ENCODE measurements at places on chromosomes 16 and 17. TPM values are rescaled to one million over a fixed set of nuclear protein-coding genes. Genes with fewer than 3 reads are reported as not detected.

DNA sequence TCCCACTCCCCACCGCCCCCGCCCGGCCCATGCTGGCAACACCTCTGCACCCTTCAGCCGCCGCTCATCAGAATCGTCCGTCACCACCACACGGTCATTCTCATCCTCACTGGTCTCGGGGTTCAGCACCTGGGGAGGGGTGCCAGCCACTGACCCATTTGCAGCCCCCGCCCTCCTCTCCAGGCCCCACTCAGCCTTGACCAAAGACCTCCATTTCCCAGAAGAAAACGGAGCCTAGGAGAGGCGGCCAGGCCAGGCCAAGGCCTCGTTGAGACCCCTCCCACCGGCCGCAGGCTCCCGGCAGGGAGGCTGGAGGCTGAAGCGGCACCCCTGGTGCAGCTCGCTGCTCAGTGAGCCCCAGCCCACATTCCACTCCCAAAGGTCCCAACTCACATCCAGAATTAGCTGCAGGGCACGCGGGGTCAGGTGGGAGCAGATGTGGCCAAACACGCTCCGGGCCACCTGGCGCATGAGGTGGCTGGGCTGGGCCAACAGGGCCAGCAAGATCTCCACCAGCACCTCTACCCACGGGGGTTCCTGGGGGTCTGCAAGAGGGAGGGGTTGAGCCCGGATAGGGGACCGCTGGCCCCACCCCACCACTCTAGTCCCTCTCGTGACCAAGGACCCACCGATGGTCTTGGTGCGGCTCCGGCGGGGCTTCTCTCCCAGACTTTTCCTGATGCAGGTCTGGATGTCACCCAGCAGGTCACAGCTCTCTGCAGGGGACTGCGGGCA lies 9.8 kb downstream of the MYBBP1A start:
- H3K36me3 ChIP-seq, result peaks cover 24% of the 10 kb centered on the region
- no peaks in the 10 kb centered on the region for H3K4me1 ChIP-seq
- H3K4me3 ChIP-seq, result no peak overlapping the region

Gene OTOP3
- 2.3 TPM for total RNA-seq

DNA sequence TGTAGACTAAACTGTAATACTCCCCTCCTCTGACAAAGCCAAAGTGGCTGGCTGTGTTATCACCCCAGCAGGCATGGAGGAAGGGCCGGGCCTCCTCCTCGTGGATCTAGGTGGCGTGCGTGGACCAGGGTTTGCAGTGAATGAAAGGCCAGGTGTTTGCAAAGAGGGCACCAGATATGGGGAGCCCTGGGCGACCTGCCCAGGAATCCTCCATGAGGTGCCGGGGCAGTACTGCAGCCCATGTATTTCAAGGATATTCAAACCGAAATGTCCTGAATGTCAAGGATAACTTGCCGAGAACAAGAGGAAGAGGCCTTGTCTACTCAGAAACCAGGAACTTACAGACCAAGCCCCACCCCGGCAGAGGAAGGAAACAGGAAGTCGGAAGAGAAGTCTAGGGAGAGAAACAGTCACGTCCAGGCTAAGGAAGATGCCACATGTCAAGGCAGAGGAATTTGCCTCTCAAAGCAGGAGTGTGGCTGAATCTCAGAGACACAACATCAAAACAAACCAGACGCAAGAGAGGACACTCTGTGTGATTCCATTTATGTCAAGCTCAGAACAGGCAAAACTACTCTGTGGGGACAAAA lies 13.7 kb upstream of the OSGIN1 start:
- no peaks in the 10 kb centered on the region for H3K36me3 ChIP-seq
- H3K27ac ChIP-seq, result no peak overlapping the region
- no peak overlapping the region for H3K4me3 ChIP-seq
- no peaks in the 10 kb centered on the region for H3K27me3 ChIP-seq
- DNase-seq, result no peak

DNA sequence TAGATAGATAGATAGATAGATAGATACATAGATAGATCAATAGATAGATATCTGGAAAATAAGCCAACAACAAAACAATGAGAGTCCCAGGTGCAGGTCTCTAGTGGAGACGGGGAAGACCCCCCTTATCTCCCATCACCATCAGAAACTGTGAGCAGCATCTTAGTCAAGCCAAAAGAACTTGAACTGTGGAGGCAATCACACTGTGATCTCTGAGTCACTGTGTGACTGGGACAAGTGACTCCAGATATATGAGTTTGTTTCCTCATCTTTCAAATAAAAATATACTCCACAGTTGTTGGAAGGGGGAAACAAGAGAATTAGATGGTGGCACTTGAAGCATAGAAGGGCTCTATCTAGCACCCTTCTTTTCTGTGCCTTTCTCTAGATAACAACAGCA lies 42.1 kb downstream of the NOG start:
- H3K27ac ChIP-seq, result no peak overlapping the region
- H3K4me3 ChIP-seq, result no peak overlapping the region
- no peaks in the 10 kb centered on the region for H3K27me3 ChIP-seq
- no peaks in the 10 kb centered on the region for H3K4me1 ChIP-seq

GRCh38 chr17:76363107-76363842 lies 9.6 kb upstream of the PRPSAP1 start:
- no peak overlapping the region for H3K27ac ChIP-seq
- peaks cover 3% of the 10 kb centered on the region for H3K4me1 ChIP-seq
- H3K27me3 ChIP-seq, result no peaks in the 10 kb centered on the region
- no peaks in the 10 kb centered on the region for H3K36me3 ChIP-seq
- no peak for DNase-seq

- H3K27me3 ChIP-seq, result no peaks in the 10 kb centered on the region
- no peak overlapping the region for H3K4me3 ChIP-seq
- H3K4me1 ChIP-seq, result peaks cover 34% of the 10 kb centered on the region
- H3K36me3 ChIP-seq, result no peaks in the 10 kb centered on the region
- peak overlapping the region; percentile 70 for H3K27ac ChIP-seq
Observed at GRCh38 chr17:17079336-17079735, 37.1 kb downstream of the MPRIP start.

Data from body of pancreas (tissue), 4 donors.